ENCODE measurements at places on chromosomes 4 and X.

DNA sequence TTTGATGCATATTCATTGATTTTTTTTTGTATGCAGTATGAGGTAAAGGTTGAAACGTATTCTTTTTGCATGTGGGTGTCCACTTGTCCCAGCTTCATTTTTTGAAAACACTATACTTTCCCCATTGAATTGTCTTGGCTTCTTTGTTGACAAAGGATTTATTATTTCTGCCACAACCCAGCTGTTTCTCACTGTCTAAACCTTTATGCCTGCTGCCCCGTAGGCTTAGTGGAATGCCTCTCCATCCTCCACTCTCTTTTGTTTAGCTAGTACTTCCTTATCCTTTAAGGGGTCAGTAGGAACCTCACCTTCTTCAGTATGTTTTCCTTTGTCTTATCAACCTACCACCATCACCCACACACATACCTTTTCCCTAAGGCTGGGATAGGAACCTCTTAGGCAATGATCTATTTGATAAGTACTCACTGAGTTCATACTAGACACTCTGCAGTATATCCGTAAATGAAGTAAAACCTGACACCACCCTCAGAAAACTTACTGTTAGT, 8.5 kb downstream of the FMR1 start:
- no peak for DNase-seq

DNA sequence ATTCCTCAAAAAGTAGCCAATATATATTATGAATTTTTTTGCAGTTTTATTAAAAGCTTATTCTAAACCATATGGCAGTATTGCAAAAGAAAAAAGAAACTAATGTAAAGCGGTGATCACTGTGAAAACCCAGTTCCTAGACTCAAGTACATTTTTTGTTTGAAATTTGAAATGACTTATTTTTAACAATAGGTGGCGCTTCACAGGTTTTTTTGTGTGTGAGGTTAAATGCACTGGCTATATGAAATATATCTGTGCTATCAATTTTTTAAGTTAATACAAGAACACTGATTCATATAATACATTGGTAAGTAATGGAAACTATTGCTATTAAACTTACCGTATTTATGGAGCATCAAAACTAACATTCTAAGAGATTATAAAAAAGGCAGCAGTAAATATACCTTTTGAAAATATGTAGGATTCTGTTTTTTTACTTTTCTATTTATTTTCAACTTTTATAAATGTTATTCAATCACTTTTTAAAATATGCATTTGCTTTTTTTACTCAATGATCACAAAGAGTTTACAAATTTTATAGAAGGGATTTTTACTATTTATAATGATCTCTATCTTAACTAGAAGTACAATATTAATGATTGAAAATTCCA, 5.6 kb upstream of the SPRY1 start:
- DNase-seq: no peak

GRCh38 chr4:84070289-84070688, 428.8 kb downstream of the NKX6-1 start:
- no peak for DNase-seq

DNA sequence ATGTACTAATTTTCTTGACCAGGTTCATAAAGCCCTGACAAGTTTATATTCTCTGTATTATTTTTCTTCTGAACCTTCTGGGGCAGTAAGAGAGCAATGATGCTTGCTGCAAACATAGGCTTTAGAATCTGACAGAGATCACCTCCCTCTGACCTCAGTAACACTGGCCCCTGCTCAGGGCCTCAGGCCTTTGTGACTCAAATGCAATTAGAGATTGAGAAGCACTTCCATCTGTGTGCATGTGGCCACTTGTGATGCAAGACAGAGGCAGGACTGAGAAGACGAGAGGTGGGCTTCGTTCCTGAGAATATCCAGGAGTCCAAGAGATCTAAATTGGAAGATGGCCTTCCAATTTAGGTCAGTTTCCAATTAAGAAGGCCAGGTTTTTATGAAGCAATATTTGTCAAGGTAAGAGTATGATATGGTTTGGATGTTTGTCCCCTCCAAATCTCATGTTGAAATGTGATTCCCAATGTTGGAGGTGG, 82.8 kb upstream of the VEGFC start:
- no peak for DNase-seq

DNA sequence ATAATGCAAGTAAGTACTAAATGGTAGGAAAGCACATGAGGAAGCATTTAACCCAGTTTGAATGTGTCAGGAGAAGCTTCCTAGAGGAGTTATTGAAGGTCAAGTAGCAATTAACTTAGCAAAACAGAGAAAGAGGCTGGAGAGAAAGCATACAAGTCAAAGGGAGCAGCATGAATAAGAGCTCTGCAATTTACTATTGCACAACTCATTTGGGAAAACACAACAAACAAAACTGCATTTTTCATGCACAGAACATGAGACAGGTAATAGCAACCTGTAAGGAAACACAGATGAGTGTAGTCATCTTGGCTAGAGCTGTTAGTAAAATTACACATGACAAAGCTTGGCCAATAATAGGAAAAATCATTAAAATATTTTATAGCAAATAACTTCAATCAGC, 538.1 kb downstream of the PPP4R3C start:
- DNase-seq: no peak

DNA sequence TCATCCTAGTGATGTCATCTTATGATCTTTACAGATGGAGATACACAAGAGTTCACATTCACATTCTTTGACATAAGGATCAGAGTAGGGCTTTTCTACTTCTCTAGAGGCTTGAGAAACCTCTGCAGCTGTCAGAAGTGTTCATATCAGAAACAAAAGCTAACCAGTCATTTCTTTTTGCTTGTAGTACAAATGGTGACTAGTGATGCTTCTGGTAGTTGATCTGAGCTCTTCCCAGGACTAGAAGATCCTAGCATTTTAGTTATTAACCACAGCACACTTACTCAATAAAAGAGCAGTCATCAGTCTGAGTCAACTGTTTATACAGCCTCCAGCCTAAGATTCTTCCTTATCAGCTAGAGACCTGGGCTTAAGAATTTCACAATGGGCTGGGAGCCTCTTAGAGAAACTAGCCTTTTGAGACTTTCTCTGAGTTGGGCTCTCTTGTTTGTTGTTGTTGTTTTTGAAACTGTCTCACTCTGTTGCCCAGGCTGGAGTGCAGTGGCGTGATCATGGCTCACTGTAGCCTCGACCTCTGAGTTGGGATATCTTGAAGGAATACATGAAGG, 84.1 kb downstream of the TMEM164 start:
- DNase-seq: no peak

Measured in vagina (tissue), 2 donors.